Activated T-helper 1 cell treated with anti-CD3 and anti-CD28 coated beads, Interleukin-2, amount 50 U/mL, for 16 hours (primary cell): ENCODE measurements at places on chromosomes 7 and 10.

DNA sequence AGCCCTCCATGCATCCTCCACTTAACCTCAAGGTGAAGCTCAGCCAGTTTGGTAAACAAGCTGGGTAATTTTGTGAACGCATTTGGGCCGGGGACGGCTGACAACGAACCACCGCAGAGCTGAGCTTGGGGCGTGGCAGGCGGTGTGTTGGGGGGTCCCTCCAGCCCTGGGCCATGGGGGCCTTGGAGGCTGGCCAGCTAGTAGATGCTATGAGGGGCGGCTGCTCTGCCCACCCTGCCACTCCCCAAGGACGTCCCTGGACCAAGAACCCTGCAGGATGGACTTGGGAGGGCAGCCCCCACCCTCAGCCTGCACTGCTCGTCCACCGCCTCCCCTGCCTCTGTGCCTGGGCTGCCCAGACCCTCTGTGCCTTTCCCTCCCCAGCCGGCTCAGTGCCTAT, 12.0 kb upstream of the SCART1 start:
- no peak for DNase-seq

GRCh38 chr7:132773527-132773956, 197.3 kb upstream of the PLXNA4 start:
- no peak for DNase-seq

DNA sequence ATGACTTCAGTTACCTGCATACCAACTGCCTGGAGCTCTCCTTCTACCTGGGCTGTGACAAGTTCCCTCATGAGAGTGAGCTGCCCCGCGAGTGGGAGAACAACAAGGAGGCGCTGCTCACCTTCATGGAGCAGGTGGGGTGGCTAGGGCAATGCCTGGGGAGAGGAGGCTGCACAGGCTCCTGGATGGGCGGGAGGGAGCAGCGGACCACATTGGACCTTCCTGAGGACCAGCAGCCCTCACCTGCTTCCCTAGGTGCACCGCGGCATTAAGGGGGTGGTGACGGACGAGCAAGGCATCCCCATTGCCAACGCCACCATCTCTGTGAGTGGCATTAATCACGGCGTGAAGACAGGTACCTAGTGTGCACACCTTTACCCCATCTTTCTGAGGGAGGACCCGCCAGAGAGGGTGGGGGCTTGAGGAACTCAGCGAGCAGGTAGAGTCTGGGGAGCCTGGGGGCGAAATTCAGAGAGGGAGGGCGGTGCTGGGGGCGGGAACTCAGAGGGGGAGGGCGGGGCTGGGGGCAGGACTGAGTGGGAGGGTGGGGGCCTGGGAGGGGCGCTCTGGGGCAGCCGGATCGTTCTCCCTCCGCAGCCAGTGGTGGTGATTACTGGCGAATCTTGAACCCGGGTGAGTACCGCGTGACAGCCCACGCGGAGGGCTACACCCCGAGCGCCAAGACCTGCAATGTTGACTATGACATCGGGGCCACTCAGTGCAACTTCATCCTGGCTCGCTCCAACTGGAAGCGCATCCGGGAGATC, 9.0 kb downstream of the AEBP1 start:
- DNase-seq: no peak

DNA sequence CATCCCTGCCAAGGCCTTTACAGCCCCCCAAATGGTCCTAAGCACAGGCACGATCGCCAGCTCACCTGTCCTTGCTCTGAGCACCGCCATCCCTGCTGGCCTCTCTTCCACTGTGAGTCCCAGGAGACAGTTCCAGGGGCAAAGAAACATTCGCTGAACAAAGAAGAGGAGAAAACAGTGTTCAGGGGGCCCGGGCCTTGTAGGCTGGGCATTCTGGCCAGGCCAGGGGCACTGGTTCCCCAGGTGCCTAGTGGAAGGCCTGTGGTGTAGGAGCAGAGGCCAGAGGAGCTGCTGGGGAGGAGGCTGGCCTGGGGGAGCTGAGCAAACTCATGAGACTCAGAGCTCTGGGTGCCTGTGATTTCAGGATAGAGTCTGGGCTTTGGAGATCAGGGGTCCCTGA, 22.6 kb downstream of the AQP1 start:
- no peak for DNase-seq

GRCh38 chr7:111540199-111540815, 22.0 kb downstream of the IMMP2L start:
- DNase-seq: no peak

- DNase-seq: no peak
These were observed 7.7 kb downstream of the USP6NL start for GRCh38 chr10:11603741-11604140.

GRCh38 chr7:33903791-33904680, 1.3 kb upstream of the BMPER start:
- DNase-seq: no peak

GRCh38 chr10:80504897-80505465, 32.7 kb upstream of the SH2D4B start:
- no peak for DNase-seq

DNA sequence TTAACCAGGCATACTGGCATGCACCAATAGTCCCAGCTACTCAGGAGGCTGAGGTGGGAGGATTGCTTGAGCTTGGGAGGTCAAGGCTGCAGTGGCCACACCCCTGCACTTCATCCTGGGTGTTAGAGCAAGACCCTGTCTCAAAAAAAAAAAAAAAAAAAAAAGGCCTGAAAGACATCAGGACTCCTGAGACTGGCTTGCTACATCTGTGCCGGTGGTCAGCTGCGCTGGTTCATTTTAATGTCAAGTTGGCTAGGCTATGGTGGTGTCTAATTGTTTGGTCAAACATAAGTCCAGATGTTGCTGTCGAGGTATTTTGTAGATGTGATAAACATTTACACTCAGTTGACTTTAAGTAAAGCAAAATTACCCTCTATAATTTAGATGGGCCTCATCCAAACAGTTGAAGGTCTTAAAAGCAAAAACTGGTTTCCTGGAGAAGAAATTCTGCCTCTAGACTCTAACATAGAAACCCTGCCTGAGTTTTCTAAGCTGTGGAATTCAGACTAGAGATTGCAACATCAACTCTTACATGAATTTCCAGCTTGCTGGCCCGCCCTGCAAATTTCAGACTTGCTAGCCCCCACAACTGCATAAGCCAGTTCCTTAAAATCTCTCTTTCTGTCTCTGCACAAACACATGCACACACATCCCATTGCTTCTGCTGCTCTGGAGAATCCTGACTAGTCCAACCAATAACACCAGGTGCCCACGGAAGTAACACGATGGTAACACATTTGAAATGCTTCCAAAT, 18.2 kb downstream of the MYOF start:
- no peak for DNase-seq

GRCh38 chr10:86262688-86263181, 103.9 kb downstream of the GRID1 start:
- no peak for DNase-seq

- DNase-seq: no peak
These were observed 9.9 kb downstream of the TMEM72 start for GRCh38 chr10:44921061-44921460.

DNA sequence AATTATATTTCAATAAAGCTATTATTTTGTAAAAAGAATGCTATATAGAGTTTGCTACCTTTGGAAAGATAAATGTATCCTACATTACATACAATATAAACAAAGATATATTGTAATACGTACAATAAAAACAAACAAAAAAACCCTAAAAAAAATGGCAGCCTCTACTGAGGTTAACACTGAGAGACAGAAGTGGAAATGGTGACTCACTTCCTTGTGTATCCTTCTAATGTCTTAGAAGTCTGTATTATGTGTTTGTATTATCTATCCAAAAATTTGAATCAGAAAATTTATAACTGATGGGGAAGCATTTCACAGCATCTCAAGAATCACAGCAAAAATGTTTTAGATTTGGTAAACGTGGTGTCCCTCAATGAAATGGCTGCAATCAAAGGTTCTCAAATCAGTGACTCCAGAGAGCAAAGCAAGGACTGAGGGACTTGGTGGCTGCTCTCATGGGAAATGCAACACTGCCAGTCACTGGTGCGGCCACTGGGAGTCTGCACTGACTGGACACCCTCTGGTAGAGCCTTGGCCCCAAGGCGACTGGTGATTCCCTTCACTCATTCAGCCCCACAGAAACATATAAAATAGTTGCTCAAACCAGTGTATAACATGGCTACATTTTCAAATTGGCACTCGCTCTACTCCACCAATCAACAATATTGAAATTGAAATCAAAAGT, 53.8 kb downstream of the PANK1 start:
- no peak for DNase-seq

DNA sequence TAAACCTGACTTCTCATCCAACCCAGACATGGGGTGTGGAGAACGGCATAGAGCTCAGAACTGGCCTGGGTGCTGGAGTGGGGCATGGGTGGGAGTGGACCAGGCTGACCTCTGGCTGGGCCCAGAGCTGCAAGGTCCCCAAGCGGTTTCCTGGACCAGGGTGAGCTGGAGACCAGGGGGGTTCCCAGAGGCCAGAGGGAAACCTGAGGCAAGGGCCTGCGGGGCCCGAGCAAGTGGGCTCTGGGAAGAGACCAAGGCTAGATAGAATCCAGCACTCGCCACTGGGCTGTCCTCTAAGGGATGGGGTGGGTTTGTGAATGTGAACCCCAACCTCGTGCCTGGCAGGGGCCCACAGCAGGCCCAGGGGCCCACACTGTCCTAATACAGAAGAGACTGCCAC, 39.4 kb upstream of the RET start:
- no peak for DNase-seq

GRCh38 chr10:20354166-20354565, 537.9 kb downstream of the PLXDC2 start:
- DNase-seq: no peak

DNA sequence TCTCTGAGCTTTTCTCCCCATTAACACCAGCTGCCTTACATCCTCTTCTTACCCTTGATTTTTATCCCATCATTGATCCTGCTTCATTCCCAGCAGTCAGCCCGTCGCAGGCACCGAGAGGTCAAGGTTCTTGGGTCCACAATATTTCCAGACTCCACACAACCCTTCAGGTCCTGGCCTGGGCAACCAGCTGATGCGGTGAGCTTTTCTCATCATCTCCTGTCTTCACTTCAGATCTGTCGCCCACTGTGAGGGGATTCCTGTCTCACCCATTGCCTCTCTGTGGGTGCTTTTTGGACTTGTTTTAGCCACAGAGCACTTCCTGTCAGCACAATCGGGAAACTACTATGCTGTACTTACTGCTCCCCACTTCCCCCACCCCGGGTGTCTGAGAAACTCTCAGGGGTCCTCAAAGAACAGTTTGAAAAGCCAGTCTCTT, 8.4 kb upstream of the PVRIG start:
- no peak for DNase-seq

DNA sequence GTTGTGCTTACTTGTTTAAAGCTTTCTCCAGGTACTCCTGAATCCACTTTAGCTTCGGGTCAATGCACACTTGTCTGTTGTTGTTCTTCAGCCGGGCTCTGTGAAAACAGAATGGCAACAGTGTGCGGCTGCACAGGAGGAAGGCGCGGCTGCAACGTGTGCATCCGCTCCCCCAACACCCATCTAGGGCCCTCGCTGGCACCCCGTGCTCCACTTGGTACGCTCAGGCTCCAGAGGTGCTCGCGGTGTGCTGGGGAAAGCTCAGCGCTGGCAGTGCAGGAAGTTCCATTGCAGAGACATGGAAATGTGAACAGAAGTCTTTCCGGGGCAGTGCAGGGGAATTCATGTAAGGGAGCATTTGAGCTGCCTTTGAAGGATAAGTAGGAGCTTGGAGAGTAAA, 6.3 kb downstream of the CXCL12 start:
- no peak for DNase-seq

GRCh38 chr10:33423154-33423529, 88.7 kb upstream of the NRP1 start:
- DNase-seq: no peak

- no peak for DNase-seq
These were observed 5.5 kb downstream of the AFAP1L2 start for GRCh38 chr10:114398587-114399331.

- DNase-seq: no peak
These were observed 704.4 kb upstream of the CELF2 start for GRCh38 chr10:10313149-10313835.

DNA sequence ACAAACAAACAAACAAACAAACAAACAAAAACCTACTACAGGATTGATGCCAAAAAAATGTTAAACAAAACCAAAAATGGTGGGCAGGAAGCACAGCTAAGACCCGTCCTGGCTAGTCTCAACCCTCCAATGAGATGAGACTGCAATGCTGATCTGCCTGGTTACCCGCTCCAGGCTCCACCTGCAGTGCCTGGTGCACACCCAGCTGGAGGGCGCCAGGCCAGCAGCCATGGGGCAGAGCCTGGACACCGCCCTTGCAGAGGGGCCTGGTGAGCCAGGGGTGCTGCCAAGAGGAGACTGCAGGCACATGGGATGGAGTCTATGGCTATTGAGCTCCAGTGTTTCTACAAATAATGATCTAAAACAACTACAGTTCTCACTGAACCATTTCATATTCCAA, 107.0 kb downstream of the LARP4B start:
- no peak for DNase-seq

- DNase-seq: no peak
These were observed 12.6 kb downstream of the SCD start for GRCh38 chr10:100359529-100360150.

DNA sequence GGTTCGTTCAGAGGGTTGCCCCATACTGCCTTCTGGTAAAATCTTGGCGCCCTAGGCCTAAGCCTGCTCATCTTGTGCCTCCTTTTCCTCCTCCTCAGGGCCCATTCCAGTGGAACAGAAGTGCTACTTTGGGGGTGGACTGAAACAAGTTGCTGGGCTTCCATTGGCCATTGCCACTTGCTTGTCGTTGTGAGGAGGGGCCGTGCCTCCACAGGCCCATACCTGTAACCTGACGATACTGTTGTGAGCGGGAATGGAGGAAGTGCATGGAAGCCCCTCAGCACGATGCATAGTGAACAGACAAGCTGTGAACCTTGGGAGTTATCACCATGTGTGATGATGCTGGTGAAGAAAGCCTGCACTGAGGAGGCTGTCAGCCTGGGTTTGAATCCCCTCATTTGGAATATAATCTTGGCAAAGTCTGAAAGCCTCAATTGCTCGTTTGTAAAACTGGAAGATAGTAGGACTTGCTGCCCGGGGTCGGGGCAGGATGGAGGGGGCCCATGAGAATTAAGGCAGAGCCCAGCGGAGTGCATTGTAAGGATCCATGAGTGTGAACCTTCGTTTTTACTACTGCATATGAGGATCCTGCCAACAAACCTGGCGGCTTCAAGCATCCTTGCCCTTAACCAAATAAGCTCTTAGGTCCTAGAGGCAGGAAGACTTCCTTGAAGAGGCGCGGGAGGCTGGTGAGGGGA, 671 bp upstream of the PAPSS2 start:
- DNase-seq: no peak

DNA sequence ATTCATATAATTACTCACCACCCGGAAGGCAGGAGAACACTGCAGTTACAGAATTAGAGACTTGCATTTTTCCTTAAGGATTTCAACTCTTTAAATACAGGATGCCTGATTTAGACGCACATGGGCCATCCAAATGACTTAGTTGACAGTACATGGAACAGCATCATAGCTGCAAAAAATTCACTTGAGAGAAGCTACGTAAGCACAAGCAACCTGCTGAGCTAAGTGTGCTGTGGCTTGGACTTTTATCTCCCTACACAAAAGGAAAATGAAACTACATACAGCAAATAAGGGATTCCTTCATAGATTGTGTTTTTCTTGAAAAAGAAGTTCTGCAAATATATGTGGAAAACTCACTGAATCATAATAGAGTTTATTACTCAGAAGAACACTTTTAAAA, 152.6 kb downstream of the POU6F2 start:
- no peak for DNase-seq

GRCh38 chr10:123103944-123104343, 31.8 kb upstream of the HMX3 start:
- DNase-seq: no peak

GRCh38 chr10:486666-487322, 202.7 kb downstream of the DIP2C start:
- no peak for DNase-seq

- no peak for DNase-seq
These were observed 247.9 kb upstream of the PCDH15 start for GRCh38 chr10:55048830-55049498.

- no peak for DNase-seq
These were observed 167.8 kb downstream of the CDCA7L start for GRCh38 chr7:21777921-21778320.
